ENCODE measurements at places on chromosomes 3 and 15. TPM values are rescaled to one million over a fixed set of nuclear protein-coding genes. Genes with fewer than 3 reads are reported as not detected.

DNA sequence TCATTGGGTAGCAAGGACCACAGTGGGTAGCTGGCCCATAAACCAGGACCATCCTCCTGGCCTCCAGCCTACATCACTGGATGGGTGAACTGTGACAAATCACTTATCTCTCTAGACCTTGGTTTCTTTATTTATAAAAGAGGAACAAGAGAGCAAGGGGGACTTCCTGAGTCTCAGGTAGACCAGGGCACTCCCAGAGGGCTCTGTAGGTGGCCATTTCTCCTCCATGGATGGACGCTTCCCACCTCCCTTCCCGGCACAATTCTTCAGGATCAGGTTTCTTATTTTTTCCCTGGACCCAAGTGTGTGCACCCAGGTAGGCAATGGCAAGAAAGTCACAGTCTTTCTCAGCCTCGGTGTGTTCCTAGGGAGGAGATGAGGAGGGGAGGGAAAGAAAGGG lies 41.4 kb upstream of the SPATA12 start:
- no peak for DNase-seq

GRCh38 chr15:98858610-98859023 lies 149.0 kb downstream of the PGPEP1L start:
- DNase-seq = no peak

DNA sequence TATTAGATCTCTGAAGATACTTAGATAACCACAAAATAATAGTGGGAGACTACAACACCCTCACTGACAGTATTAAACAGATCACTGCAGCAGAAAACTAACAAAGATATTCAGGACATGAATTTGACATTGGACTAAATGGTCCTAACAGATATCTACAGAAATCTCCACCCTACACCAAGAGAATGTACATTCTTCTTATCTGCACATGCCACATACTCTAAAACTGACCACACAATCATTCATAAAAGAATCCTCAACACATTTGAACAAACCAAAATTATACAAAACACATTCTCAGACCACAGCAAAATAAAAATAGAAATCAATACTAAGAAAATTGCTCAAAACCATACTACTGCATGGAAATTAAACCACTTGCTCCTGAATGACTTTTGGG lies 116.3 kb downstream of the DTWD1 start:
- DNase-seq = no peak

DNA sequence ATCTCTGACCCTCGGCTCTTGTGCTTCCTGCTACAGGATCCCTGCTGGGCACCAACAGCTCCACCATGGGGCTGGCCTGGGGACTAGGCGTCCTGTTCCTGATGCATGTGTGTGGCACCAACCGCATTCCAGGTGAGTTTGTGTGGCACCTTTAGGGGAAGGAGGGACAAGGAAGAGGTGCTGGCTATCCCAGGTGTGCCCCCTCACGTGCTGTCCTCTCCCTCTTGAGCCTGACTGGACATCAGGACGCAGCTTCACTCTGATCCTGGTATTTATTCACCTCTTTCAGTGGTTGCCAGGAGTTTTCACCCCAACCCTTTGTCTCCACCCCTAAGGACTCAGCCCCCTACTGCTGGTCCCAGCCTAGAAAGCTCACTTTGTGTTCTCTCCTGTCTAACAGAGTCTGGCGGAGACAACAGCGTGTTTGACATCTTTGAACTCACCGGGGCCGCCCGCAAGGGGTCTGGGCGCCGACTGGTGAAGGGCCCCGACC lies 960 bp downstream of the THBS1 start:
- no peak for DNase-seq

GRCh38 chr15:35040339-35041255 lies 44.5 kb downstream of the NANOGP8 start:
- no peak for DNase-seq

GRCh38 chr15:69576948-69577351 lies 124.3 kb downstream of the RPLP1 start:
- no peak for DNase-seq

DNA sequence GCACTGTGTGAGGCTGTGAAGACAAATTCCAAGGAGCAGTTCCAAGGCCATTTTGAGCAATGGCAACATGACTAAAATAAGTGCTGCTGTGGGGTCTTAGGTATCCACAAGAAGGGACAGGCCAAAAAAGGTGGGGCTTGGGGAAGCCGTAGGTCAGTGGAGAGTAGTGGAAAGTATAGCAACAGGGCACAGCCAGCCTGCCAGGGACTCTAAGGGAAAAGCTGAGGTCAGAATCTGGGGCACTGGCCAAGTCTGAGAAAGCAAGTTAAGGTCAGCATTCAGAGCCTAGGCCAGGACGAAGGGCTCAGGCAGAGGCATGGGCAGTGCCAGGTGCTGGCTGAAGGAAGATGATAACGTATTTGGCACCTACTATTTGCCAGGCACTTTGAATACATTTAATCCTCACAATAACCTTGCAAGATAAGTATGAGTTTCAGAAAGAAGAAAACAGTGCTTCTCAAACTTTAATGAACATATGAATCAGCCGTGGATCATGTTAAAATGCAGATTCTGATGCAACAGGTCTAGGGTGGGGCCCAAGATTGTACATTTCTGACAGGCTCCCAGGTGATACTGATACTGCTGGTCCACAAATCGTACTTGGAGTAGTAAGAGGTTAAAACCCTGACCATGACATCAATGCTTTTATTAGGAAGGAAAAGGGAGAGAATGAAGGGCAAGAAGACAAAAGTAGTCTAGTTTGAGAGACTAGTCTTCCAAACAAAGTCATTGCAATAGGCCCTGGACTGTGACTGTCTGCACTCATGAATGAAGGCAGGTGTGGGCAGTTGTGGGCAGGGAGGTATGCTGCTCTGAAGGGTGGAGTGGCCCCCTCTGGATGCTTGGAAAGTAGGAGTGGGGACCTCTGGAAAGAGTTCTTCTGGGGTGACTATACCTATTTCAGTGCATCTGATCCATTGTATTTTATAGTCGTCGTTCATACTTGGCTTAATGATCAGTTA lies 106.3 kb upstream of the ANKRD28 start:
- DNase-seq = no peak

- DNase-seq = no peak
These were observed 56.5 kb downstream of the BSN start for GRCh38 chr3:49610666-49611280.

The PPP1R14D gene
- not detected for total RNA-seq

The CCR4 gene
- total RNA-seq = 0.69 TPM

The FBXL22 gene
- total RNA-seq = 0.56 TPM
